COLO829 (cell line): ENCODE measurements at places on chromosomes 6 and 20.

GRCh38 chr6:20379231-20379630 is 22.4 kb upstream of the E2F3 start:
- DNase-seq: no peak

DNA sequence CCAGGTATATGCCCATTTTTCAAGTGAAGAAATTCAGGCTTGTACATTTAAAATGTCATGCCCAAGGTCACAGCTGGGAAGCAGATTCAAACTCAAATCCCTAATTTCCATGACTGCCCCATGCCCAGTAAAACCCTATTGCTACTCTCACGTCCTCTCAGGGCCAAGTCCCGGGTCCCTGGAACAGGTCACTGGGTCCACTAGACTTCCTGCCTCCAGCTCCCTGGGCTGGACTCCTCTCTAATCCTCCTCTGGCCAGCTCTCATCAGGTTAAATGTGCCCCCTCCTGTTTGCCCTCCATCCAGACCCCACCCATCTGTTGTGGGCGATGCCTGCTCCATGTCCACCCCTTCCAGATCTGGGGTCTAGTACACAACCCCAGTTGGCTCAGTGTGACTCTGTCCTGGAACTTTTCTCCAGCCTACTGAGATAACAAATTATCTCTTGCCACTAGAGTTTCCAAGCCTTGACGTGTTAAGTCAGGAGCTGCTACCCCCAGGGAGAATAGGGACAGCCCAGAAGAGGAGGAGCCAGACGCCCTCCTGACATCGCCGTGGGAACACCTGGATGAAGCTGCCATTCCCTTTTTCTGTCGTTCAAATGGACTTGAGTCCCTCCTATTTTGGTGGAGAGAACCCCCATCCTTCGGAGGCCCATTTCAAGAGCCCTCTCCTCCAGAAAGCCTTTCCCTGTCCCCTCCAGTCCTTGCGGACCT is 3.7 kb upstream of the SPDEF start:
- no peak for DNase-seq

DNA sequence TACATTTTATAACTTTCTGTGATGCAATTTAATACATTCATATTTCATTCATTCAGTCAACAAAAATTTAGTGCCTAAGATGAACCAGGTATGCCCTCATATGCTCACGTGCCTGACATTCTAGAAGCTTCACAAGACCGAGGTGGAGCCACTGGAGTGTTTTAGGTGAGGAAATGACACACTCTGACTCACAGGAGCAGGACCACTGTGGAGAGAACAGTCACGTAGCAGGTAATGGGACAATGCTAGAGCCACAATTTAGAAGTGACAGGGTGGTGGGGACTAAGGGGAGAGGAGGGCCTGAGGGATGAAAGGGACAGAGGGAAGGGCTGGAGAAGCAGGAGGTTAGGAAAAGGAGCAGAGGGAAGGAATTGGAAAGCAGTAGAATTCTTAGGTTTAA is 17.6 kb upstream of the HLA-A start:
- no peak for DNase-seq

- DNase-seq: no peak
Observed at GRCh38 chr20:31476294-31476585, 1.2 kb downstream of the REM1 start.

DNA sequence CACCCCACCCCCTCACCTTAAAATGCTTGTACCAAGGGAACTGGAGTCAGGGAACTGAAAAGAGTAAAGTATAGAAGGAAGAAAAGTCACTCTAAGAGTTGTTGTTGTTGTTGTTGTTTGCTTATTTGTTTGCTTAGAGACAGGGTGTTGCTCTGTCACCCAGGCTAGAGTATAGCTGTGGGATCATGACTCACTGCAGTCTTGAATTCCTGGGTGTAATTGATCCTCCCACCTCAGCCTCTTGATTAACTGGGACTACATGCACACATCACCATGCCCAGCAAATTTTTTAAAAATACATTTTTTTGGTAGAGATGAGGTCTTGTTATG is 681.6 kb upstream of the GJE1 start:
- no peak for DNase-seq
